CD8-positive, alpha-beta memory T cell (primary cell): ENCODE measurements at places on chromosomes 6 and 20. TPM values are rescaled to one million over a fixed set of nuclear protein-coding genes. Genes with fewer than 3 reads are reported as not detected.

DNA sequence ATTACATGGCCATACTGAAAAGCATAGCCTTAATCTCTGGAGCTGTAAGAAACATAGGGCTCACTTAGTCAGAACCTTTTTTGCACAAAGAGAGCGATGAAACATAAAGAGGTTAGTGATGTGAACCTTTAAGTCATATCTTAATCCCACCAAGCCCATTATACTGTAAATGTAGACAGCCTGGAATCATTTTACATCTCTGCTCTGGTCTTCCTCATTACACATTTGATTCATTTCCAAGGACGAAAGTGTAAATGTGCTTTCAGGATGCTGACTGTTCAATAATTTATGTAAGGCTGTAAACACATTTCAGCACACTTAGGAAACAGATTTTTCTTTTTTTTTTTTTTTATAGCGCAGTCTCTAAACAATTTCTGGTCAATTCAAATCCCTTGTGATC is 131.3 kb upstream of the B3GAT2 start:
- no peak for DNase-seq

- DNase-seq = no peak
These were observed 7.9 kb upstream of the FAM210B start for GRCh38 chr20:56350842-56351241.

DNA sequence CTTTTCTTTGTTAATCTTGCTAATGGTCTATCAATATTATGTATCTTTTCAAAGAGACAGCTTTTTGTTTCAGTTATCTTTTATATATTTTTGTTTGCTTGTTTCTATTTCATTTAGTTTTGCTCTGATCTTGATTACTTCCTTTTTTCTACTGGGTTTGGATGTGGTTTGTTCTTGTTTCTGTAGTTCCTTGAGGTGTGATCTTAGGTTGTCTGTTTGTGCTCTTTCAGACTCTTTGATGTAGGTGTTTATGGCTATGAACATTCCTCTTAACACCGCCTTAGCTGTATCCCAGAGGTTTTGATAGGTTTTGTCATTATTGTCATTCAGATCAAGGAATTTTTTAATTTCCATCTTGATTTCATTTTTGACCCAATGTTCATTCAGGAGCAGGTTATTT is 26.8 kb upstream of the TNFAIP3 start:
- DNase-seq = no peak

- no peak for DNase-seq
These were observed 155.5 kb upstream of the RNF24 start for GRCh38 chr20:4170621-4171537.

GRCh38 chr6:39590871-39591393 is 134.3 kb downstream of the KIF6 start:
- DNase-seq = no peak

DNA sequence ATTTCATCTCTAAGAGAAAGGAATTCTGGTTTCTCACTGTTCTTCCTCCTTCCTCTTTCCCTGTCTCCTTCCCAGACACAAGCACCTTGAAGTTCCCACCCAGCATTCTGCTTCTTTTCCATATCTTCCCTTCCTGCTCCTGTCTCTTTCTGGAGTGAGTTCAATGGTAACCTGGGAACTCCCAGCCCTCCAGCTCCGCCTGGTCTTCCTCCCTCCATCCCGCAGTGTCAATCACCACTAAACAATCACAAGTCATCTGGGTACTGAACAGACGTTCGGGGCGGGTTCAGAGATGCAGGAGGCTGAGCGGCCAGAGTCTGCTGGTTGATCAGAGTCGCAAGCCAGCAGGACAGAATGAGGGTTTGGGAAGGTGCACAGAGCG is 7.7 kb downstream of the TTBK1 start:
- DNase-seq = no peak

- no peak for DNase-seq
These were observed 265.5 kb downstream of the TBX18 start for GRCh38 chr6:84498905-84499304.

DNA sequence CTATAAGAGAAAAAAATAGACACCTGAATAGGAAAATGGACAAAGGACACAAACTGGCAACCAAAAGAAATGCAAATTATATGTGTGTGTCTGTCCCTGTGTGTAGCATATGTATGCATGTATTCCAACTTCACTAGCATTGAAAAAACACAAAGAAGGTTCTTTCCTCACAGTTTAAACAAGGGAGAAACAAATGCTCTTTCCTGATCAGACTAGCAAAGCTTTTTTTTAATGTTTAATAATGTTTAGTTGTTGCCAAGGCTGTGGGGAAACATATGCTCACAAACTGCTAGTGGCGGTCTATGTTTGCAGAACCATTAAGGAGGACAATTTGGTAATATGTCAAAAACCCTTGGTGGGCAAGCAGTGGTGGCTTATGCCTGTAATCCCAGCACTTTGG is 22.4 kb downstream of the SMLR1 start:
- no peak for DNase-seq

GRCh38 chr20:63977739-63978276 is 1.6 kb downstream of the SAMD10 start:
- peak; percentile 52 for DNase-seq

- DNase-seq = no peak
These were observed 48.5 kb upstream of the MOCS1 start for GRCh38 chr6:39982720-39983119.

DNA sequence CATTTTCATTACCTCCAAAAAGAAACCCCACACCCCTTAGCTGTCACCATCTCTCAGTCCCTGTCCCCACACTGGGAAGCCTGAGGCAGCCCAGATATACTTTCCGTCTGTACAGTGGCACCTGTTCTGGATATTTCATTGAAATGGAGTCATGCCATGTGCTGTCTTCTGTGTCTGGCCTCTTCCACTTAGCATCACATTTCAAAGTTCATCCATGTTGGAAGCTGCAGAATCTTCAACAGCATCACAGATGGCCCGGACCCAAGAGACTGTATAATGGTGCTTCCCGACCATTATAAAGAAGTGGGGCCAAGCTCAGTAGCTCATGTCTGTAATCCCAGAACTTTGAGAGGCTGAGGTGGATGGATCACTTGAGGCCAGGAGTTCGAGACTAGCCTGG is 58.4 kb downstream of the DLGAP4 start:
- no peak for DNase-seq

DNA sequence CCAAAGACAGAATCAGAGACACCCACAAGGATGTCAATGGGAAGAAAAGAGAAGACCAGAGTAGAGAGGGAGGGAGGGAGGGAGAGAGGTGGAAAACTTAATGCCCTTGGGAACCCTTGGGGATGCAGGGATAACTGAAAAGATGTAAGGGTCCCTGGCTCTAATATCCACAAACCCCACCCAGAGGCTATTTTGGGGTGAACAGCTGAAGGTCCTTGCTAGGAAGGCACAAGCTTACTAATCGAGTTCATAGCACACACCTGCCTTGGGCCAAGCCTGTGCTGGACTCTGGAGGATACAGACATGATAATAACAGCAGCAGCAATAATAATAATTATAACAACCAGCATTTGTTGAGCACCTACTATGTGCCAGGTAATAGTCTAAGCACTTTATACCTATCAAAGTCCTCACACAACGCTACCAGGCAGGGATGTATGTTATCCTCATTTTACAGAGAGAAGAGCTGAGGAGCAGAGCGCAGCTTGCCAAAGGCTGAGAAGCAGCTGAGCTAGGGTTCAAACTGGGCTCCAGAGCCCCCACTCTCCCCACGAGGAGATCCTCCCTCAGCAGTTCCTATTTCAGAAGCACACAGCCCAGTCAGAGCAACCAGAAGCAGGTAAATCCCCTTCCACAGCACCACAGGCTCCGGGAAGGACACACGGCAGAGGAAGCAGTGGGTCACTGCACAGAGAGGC is 174.2 kb downstream of the ANKRD60 start:
- no peak for DNase-seq

GRCh38 chr6:170176136-170176897 is 114.6 kb downstream of the DLL1 start:
- no peak for DNase-seq

The FILIP1 gene
- total RNA-seq = not detected

The DOK5 gene
- total RNA-seq = 4.8 TPM

The ARHGAP40 gene
- not detected for total RNA-seq

The TRIM31 gene
- not detected for total RNA-seq

The HFE gene
- 1.1 TPM for total RNA-seq

The IBTK gene
- total RNA-seq = 26.6 TPM
